GM23338 (cell line): ENCODE measurements at places on chromosomes 4 and X. TPM values are rescaled to one million over a fixed set of nuclear protein-coding genes. Genes with fewer than 3 reads are reported as not detected.

GRCh38 chrX:40143001-40143400 is 45.2 kb upstream of the BCOR start:
- DNase-seq = peak; percentile 43

DNA sequence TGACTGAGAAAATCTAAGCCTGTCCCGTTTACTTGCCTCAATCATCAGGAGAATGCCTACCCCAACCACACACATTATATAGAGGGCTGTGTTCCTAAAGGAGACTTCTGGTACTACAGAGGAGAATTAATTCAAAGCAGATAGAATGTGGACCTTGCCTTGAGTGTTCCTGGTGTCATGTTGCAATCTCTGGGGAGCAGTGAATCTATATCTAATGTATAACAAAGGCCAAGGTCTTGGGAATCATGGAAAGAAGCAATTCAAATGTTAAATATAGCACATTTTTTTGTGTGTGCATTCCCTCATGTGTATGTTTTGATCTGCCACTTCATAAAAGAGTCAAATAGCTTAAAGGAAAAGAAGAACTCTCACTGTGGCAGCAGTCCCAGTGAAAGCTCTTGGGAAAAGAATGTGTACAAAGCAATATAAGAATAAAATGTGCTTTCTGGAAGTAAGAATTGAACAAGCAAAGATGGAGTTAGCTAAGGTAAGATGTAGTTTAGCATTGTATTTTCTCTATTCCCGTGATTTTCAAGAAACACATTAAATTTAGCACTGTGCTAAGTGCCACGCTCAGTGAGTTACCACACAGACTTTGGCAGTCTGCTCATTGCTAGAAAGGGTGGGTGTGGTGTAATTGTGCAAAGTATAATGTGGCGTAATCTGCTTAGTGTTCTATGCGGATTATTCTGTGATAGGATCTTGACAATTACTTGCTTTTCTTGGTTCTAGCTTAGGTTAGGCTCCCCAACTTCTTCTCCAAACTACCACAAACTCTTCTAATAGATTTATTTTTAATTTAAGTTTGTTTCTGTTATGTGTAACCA is 13.7 kb downstream of the ADH6 start:
- DNase-seq = peak; percentile 66

- DNase-seq = no peak
Measured at GRCh38 chr4:153741541-153741940, 18.3 kb downstream of the RNF175 start.

GRCh38 chr4:151417766-151418376 is 8.9 kb downstream of the FHIP1A start:
- DNase-seq = no peak

STATH gene
- total RNA-seq = not detected in 2 replicates

DNA sequence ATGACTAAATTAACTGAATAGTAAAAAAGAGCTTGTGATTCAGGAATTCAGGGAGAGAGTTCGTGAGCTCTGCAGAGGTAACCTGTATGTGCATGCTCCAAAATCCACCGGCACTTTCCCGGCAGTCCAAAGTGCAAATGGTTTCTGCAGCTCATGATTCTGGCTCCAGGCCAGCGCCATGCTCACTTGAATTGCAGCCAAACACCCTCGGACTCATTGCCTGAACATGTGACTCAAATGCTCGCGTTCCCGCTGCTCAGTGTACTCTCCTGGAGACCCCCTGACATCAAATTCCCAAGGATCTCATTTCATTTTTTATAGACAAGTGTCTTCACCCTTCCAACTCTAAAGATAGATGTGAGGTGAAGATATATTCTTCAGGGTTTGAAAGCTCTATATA is 44.1 kb upstream of the SH3RF1 start:
- no peak for DNase-seq

- DNase-seq = peak; percentile 6
Measured at GRCh38 chr4:65893271-65893670, 223.0 kb upstream of the EPHA5 start.

DNA sequence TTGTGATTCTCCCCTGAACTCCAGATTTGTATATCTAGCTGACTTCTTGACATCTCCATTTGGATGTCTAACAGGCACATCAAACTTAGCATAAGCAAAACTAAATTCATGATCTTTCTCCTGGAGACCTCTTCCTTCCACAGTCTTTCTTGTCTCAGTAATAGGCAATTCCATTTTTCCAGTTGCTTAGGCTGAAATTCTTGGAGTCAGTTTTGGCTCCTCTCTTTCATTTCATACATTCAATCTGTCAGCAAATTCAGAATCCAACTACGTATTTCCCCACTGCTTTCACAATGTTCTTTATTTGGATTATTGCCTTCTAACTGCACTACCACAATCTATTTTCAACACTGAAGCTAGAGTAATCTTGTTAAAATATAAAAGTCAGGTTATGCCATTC is 219.9 kb upstream of the GLRA2 start:
- DNase-seq = no peak

DNA sequence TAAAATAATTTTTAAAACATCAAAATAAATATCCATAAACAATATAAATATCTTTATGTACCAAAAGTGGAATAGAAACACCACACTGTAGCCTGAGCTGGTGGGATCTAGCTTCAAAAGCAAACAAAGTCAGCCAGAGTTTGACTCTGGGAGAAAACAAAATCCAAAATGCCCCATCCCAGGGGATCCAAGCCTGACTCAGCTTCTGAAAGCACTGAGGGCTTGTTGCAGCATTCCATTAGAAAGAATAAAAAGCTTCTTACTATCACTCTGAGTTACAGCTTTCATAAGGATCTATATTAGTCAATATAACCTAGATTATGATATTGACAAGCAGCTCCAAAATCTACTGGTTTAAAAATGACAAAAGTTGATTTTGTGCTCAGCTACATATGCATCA is 149.7 kb upstream of the ANKRD50 start:
- no peak for DNase-seq

- DNase-seq = no peak
Measured at GRCh38 chr4:110869862-110870572, 247.1 kb upstream of the PITX2 start.

DNA sequence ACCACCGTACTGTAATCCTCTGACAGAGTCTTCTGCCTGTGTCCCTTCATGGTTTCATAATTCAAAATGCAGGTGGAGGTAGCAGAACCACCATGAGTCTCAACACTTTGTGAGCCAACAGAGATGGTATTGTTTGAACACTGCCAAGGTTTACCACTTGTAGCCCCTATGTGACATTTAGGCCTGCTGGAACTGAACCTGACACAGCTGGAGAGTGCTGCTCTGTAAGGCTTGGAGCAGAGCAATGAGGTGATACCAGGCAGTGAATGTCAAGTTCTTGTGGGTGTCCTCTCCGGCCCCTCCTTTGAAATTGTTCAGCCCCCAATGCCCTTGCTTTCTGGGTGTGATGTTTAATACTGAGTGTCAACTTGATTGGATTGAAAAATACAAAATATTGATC is 1042.9 kb downstream of the ARAP2 start:
- no peak for DNase-seq

DNA sequence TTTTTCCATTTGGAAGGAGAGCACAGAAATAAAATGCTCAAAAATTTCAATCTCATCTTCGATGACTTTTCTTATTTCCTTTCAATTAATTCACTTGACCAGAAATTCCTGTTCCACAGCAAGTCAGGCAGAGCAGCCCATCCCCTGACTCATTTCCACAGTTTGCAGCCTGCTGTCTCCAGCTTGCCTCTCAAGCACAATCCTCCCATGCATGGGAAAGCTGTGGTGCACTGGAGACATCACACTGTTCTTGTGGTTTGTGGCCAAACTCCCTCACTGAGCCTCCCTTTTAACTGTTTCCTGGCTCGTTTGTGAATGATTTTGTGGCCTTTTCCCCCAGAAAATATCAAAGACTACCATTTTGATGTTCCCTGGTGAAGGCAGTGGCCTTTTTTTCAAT is 114.0 kb upstream of the ENPEP start:
- no peak for DNase-seq

- no peak for DNase-seq
Measured at GRCh38 chr4:26215725-26216124, 105.1 kb upstream of the RBPJ start.

DNA sequence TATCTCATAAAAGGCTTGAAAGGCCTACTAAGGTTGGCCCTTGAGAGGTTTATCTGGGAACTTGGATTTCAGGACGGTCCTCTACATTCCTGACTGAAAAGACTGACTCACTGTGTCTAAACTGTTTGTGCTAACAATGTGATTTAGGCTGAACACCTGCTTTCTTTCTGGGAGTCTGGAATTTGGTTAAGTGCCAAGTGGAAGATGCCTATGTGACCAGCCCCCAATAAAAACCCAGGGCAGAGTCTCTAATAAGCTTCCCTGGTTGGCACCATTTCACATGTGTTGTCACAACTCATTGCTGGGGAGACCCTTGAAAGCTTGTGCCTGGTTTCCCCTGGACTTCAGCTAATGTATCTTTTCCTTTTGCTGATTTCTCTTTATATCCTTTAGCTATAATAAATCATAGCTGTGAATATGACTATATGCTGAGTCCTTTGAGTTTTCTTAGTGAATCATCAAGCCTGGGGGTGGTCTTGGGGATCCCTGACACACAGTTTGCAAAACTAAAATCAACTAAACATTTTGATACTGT is 55.1 kb downstream of the GPR82 start:
- no peak for DNase-seq

GRCh38 chr4:112552668-112553067 is 36.7 kb upstream of the NEUROG2 start:
- no peak for DNase-seq

DNA sequence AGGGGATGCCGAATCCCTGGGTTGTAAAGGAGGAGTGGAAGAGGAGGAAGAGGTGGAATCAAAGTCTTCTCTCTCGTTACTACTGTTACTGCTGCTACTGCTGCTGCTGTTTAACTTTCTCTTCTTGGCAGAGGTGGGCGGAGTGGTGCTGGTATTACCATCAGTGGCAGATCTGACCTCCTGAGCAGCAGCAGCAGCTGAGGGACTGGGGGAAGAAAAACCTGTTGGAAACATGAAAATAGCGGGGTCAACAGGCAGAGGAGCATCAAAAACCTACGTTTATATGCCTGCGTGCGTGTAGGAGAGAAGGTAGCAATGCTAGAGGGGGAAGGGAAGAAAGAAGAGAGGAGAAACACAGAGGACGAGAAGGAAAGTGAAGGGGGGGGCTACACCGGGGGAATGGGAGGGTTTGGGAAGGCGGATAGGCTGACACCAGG is 339 bp downstream of the CUL4B start:
- no peak for DNase-seq

DNA sequence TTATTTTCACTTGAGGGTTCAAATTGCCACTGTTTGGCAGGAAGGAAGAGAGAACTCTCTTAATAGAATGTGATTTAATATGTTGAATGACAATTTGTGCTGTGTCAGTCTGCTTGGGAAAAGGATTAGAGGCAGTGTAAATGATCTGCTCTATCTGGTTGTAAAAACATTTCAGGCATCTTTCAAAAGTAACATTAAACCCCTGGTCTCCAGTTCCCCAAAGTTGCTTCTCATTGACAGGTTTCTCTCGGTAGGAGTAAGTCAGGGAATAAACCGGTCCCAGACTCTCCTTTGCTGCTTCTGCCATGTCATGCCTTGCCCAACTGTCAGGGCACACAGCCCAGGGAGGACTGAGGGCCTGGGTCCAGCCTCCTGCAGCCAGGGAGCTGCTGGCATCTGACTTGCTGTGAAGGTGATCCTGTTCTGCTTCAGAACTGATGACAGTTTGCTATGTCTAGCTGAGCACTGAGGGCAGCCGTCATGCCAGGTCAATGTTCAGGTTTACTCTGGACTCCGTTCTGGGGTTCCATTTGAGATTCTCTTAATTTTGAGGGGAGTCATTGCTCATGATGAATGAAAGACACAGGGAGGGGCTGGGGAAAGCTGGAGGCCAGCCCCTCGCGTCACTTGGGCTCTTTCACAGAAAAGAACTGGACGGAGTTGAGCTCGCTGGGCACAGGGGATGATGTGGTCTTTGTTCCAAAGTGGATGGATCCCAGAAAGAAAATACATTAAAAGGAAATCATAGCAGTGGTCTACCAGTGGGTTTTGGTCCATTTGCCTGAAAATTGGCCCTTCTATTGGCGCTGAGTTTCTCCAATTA is 312.4 kb downstream of the ARHGAP10 start:
- no peak for DNase-seq

- no peak for DNase-seq
Measured at GRCh38 chr4:20109391-20109790, 142.3 kb upstream of the SLIT2 start.

DNA sequence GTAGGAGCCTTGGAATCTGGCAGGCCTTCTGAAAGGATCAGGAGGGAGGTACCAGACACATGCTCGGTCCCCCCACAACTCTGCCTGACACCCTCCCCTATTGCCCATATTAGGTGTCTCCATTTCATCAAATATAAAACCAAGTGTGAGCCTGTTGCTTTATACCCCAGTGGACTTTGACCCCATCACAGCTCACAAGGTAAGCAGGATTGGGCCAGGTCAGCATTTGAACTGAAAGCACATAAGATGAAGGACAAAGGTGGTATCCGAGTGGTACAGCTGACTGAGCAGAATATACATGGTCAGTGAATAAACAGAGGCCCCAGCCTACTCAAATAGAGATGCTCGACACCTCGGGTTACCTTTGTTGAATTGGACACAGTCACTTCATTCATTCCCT is 20.0 kb downstream of the SLC25A43 start:
- DNase-seq = no peak

GRCh38 chrX:25019707-25020390 is 4.1 kb upstream of the ARX start:
- no peak for DNase-seq

- DNase-seq = no peak
Measured at GRCh38 chr4:96955226-96955625, 1115.3 kb downstream of the PDHA2 start.

GRCh38 chr4:53189011-53189410 is 176.8 kb downstream of the SCFD2 start:
- no peak for DNase-seq

GRCh38 chr4:37561196-37561802 is 124.9 kb downstream of the RELL1 start:
- DNase-seq = no peak

DNA sequence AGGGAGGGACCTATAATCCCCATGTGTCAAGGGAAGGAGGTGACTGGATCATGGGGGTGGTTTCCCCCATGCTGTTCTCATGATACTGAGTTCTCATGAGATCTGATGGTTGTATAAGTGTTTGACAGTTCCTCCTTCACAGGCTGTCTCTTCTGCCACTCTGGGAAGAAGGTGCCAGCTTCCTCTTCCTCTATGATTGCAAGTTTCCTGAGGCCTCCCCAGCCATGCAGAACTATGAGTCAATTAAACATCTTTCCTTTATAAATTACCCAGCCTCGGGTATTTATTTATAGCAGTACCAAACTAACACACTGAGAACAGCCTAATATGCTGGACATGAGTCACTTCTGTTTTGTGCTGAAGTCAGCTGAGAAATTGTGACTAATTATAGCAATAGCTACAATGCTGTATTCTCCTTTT is 656.9 kb upstream of the CPEB2 start:
- DNase-seq = no peak

DNA sequence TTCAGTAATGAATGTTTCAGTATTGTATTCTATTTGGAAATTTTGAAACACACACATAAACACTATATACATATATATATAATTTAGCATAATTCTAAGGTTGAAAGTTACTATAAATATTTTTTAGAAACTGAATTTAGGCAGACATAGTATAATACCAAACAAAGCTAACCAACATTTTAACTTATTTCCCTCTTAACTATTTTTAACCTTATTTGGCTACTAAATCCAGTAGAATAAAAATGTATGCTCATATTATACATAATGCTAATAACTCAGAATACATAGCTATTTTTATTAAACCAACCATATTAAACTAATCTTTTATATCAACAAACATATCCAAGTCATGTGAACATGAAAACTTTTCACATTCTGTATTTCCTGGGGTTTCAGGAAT is 563.6 kb downstream of the ADGRL3 start:
- DNase-seq = no peak

GRCh38 chrX:68724531-68725020 is 77.1 kb downstream of the STARD8 start:
- DNase-seq = no peak
